ENCODE measurements at places on chromosomes 7 and 10. TPM values are rescaled to one million over a fixed set of nuclear protein-coding genes. Genes with fewer than 3 reads are reported as not detected.

DNA sequence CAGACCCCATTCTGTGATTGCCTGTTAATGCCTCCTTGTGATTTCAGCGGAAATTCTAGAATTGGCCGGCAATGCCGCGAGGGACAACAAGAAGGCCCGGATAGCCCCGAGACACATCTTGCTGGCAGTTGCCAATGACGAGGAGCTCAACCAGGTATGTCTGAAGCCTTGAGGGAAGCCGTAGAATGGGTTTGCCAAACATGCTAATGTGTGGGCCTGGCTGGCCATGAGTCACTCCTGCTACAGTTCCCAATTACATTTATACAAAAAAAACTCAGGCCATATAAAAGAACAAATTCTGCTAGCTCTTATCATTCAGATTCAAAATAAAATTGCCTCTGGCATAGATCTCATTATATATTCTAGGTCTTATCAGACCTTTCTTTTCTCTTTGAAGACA lies 37.4 kb downstream of the MACROH2A2 start:
- no peaks in the 10 kb centered on the region for H3K27me3 ChIP-seq
- peaks cover 2% of the 10 kb centered on the region for H3K36me3 ChIP-seq
- peaks cover 37% of the 10 kb centered on the region for H3K4me1 ChIP-seq

DNA sequence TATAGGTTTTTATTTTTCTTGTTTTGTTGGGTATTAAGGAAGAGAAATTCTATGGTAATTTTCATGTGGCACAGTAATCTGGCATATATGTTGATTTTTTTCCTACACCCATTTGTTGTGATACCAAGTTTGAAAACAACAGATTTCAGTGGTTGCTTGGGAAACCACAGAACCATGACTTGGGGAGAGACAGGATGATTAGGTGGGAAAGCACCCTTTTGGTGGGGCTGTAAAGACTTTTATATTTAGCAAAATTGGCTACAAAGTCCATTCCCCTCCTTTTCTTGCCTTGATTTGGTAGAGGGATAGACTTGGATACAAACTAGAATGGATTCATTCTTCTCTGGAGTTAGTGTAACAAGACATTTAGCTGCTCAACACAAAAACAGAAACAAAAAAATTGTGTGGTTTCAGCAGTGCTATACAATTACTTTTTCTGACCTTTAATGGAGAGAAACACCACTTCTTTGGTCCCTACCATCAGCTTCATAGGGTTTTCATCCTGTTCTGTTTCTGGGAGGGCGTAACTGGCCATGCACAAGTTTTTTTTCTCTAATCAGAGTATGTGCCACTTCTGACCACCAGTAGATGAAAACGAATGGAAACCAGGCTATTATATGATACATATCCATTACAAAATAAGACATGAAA lies 52.7 kb downstream of the FIGNL1 start:
- H3K36me3 ChIP-seq, result peaks cover 66% of the 10 kb centered on the region
- H3K27me3 ChIP-seq, result no peaks in the 10 kb centered on the region
- H3K27ac ChIP-seq, result peak overlapping the region; percentile 98
- H3K4me3 ChIP-seq, result peak overlapping the region; percentile 38

GRCh38 chr7:125661006-125661405 lies 731.4 kb upstream of the POT1 start:
- no peaks in the 10 kb centered on the region for H3K36me3 ChIP-seq
- no peak overlapping the region for H3K4me3 ChIP-seq
- H3K4me1 ChIP-seq, result no peaks in the 10 kb centered on the region
- H3K27ac ChIP-seq, result no peak overlapping the region
- H3K27me3 ChIP-seq, result no peaks in the 10 kb centered on the region

DNA sequence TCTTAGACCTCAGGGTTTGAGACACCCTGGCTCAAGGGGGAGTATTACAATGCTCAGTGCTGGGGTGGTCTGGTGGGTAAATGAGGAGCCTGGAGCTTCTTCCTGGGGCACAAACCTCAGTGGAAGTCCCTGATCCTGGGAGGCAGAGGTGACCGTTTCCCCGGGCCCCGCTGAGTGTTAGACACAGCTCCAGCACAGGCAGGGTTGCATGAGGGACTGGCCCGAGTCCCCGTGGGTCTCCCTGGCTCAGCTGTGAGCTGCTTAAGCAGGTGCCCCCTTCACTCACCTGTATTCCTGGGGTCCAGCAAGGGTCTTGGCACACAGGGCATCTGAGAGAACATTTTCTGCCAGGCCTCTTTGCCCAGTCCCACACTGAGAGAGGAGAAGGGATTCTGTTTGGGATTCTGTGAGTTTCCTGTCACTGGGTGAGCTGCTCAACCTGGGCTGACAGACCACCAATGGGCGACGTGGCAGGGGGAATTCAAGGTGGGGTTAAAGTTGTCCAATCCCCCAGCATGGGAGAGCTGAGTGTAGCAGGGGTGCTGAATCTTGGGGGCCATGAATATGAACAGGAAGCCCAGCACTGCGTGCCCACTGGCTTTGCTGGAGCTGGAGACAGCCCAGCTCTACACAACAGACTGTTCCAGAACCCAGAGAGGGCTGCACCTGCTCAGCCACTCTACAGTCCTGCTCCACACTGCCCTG lies 29.9 kb downstream of the DDIT4 start:
- peak overlapping the region; percentile 85 for H3K27ac ChIP-seq
- peak; percentile 54 for DNase-seq
- no peaks in the 10 kb centered on the region for H3K27me3 ChIP-seq
- peaks cover 70% of the 10 kb centered on the region for H3K4me1 ChIP-seq
- peak overlapping the region; percentile 79 for H3K4me3 ChIP-seq
- peaks cover 3% of the 10 kb centered on the region for H3K36me3 ChIP-seq

PRSS2 gene
- total RNA-seq, result not detected

EPHB6 gene
- total RNA-seq, result 13.6 TPM

GIMAP5 gene
- total RNA-seq, result 43.5 TPM

H2BK1 gene
- 3.4 TPM for total RNA-seq

MYPN gene
- total RNA-seq, result not detected
